ENCODE measurements at places on chromosomes 1 and 21.

DNA sequence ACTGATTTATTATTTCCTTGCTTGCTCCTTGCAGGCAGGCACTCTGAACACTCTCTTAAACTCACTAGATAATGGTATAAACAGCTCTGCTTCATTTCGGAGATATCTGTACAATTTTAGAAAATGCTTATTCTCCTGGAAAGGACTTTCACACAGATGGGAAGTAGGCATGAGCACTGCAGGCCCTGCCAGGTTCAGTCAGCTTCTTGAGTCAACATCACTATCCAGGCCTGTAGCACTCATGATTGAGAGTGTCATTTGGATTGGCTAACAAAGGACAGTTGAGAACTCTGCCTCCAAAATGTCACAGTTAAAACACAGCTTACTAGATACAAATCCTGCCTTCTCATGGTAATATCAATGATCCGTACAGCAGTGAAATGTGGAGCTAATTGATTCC, 181.9 kb downstream of the CYYR1 start:
- no peak for DNase-seq

GRCh38 chr1:23645338-23645737, 46.3 kb upstream of the RPL11 start:
- no peak for DNase-seq

DNA sequence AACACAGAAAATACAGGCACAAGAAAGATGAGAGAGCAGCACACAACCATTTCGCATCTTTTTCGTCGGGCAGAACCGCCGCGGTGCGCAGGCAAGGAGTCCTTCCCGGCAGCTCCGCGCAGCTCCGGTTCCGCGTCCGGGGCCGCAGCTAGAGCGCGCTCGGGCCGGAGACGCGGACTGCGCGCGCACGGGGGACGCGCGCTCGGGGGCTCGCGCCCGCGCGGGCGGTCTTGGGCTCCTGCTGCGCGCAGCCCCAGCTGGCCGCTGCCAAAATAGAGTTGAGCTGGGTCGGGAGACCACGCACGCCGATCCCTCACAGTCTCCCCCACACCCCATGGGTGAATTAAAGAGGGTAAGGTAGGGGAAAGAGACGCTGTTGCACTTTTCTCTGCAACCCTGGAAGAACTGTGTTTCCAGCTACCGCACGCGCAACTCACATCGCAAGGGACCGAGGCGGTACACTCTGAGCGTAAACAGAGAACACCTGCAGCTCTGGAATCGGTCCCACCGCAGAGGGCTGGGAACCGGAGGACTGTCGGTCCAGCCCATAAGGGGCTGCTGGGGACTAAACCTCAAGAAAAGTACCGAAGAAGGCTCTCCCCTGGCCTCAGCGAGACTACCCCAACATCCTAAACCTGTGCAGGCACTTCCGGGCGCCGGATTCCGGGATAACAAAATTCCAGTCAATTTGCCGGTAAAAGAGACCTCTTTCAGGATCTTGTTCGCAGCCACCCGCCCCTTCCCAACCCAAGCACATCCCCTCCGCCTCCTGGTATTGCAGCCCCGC, 1.7 kb downstream of the NR5A2 start:
- no peak for DNase-seq

- no peak for DNase-seq
Observed at GRCh38 chr1:220906561-220907334, 27.5 kb downstream of the HLX start.

DNA sequence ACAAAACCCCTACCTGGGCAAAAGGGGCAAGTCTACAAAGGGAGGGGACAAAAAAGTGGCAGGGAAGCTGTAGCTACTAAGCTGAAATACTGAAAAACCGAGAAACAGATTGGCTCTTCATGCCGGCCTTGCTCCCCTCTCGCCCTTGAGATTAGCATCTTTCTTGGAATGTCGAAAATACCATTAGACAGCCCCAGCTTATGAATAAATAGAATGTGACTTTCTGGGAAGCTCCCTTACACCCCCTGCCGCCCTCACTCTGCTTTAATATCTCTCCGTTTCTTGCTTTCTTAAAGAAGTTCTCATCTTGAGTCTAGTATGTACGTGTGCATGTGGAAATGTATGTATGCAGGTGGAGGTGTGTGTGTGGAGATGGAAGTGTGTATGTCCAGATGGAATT, 14.1 kb downstream of the TRAF3IP3 start:
- DNase-seq: no peak

DNA sequence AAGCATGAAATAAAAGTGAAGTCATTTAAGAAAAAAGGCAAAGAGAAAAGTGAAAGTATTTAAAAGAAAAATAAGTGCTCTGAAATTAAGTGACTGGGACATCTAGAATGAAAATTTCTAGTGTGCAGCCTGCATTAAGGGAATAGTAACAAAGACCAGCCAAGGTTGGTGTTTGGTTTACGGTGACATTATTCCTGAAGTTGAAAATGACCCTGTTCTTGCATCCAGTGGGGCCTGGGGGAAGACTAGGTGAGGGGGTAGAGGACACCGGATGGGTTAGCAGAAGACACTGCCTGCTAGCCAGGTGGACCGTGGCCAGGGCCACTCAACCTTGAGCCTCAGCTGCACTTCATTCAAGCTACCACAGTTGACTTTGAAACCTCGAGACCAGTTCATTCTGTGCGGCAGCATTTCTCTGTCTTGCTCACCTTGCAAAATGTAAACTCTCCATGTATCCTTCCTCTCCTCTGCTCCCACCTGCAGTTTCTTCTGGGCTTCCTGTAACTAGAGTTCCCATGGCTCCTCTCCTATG, 14.3 kb upstream of the KCNK1 start:
- DNase-seq: no peak

GRCh38 chr21:16005996-16006395, 276.2 kb downstream of the USP25 start:
- DNase-seq: no peak

DNA sequence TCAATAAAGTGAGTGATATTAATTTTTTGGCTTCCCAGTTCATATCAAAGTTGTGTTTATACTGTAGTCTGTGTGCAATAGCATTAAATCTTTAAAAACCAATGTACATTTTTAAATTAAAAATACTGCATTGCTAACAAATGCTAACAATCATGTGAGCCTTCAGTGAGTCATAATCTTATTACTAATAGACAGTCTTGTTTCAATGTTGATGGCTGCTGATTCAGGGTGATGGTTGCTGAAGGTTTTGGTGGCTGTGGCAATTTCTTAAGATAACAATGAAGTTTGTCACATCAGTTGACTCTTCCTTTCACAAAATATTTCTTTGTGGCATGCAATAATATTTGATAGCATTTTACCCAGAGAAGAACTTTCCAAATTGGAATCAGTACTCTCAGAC, 109.0 kb downstream of the ZMYM4 start:
- DNase-seq: no peak

DNA sequence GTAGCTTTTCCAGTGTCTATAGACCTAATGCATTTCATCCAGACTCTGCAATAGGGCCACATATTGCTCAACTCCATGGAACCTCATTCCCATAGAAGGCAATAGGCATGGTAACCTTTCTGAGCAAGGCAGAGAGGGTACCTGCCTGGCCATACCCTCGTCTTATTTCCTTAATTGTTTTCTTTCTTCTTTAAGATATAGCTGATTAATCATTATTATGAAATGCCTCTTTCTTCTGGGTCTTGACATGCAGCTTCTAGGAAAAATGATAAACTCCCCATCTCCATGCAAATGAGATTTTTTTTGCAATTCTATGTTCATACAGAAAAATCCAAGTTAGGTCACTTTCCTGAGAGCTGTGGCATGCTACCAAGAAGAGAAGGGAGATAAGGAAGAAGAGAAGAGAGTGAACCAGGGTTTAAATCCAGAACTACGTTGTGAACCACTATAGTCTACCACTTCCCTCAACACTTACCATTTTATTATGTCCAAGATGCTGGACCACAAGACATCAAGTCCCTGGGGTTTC, 33.0 kb upstream of the IL20 start:
- DNase-seq: no peak

GRCh38 chr1:202241376-202242079, 47.9 kb downstream of the LGR6 start:
- DNase-seq: no peak

- no peak for DNase-seq
Observed at GRCh38 chr1:244384066-244384465, 67.6 kb downstream of the ADSS2 start.

- DNase-seq: no peak
Observed at GRCh38 chr1:204623365-204623893, 62.1 kb downstream of the LRRN2 start.

- no peak for DNase-seq
Observed at GRCh38 chr1:18684303-18684702, 53.7 kb downstream of the PAX7 start.

DNA sequence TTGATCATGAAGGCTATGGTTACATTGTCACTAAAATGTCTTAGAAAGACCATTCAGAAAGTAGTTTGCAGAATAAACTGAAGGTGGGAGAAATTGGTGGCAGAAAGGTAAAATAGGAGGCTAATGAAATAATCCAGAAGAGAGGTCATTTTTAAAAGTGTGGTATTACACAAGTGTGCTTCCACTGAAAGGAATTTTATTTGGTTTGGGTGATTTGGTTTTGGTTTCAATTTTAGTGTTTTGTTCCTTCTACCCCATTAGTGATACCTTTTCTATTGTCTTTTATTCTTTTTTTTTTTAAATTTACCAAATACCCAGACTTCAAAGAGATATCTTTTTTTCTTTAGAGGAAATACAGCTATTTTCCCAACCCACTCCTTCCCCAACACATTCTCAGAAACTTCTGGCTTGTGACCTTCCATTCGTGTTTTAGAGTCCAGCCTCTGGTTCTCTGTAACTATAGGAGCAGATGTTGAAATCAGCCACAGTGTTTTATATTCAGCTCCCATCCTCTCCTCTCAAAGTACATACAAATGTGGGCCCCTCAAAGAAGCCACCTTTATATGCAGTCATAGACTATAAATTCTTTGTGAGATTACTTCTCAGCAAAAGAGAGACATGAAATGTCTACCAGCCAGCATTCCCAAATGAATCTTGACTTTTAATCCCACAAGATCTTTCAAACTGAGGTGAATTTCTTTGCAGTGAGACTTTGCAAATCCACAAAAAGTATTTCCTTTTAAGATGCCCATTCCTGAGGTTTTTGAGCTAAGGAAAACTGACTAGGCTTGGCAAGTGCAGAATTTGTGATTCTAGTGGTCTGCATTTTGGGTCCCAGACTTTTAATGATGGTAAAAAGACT, 42.0 kb upstream of the PALMD start:
- DNase-seq: no peak

- no peak for DNase-seq
Observed at GRCh38 chr1:87137342-87137739, 191.3 kb upstream of the LMO4 start.

GRCh38 chr1:220516014-220516721, 11.8 kb upstream of the MARK1 start:
- DNase-seq: no peak

GRCh38 chr1:37811027-37811655, 3.1 kb upstream of the YRDC start:
- peak; percentile 60 for DNase-seq

Data from stimulated activated CD4-positive, alpha-beta T cell treated with anti-CD3 and anti-CD28 coated beads, Interleukin-4, amount 100 ng/mL, for 4 hours (primary cell).